ENCODE measurements at places on chromosomes 4 and X.
A peak's percentile ranks its signal among the peaks of the same experiment; 100 is the strongest.

DNA sequence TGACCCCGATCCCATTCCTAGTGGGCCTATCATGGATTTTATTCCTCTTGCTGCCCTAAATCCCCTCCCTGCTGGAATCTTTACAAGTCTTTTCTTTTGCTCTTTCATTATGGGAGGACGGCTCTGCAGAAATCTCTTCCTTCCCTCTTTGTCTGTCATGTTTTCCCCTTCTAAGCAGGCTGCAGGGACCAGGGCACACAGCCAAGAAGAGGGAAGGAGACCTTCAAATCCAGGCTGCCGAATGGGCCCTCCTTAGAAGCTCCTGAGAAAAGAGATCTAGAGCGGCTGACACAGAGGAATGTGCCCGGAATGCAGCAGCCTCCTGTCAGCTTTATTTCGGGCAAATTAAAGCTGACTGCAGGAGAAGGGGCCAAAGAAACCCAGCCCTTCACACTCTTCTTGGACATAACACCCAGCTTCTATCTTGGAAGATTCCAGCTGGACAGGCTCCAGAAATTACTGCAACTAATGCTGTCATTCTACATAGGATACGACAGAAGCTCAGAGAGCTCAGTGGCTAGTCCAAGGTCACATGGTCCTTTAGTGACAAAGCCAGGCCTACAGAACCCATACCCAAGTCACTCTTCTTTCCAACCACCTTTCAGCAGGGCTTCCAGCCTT is 187.8 kb upstream of the NHS start:
- DNase-seq: no peak

DNA sequence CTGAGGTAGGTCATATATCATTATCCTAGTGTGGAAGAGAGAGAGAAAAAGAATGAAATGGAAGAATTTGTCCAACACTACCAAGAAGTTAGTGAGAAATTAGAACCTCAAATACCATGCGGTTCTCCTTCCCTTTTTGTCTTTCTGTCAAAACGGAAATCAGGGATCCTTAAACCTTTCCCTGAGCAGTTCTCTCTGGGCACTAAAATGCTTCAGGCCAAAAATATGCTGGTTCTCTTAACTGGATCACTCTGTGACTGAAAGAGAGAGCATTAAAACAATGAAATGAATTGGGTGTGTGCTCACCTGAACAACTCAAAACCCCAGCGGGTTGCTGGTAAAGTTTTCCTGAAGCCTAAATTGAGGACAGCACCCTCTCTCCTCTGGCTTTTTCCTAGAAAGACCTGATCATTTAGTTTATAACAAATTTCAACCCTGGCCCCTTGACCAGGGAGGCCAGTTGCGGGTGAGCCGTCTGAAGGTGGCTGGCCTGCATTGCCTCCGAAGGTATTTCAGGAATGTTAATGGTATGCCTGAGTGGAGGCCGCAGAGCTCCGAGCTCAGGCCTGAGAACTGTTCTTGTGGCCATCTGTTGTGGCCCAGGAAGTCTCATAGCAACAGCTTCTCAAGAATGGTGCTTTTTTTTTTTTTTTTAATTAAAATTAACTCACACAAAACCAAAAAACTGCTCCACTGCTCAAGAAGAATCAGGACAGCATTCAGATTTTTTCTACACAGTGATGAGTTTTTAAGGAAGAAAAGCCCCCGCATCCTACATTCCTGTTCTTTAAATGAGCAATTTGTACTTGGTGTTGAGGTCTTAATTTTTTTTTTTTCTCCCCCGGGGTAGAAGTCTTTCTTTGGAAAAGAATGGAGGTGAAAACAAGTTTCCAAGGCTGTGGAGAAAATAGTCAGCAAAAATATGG is 155.1 kb downstream of the SHROOM3 start:
- DNase-seq: no peak

DNA sequence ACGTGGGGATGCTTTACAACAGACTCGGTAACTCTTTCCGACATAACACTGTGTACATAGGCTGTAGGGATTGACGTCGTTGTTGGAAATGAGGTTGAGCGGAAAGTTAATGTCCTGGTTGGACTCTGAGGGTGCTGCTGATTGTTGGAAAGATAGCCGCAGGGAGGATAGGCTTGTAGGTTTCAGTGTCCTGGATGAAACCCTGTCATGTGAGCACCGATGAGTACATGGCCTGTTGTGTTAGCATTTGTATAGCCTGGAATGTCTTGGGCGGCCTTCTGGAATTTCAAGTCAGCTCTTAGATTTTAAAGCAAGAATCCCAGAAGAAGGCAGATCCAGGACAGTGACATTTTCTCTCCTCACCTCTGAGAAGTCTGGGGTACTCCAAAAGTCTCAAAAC is 63.3 kb downstream of the TBC1D14 start:
- no peak for DNase-seq

GRCh38 chr4:94507708-94508107 is 56.0 kb downstream of the PDLIM5 start:
- DNase-seq: peak; percentile 67

- DNase-seq: no peak
Measured at GRCh38 chr4:43394976-43395375, 502.5 kb downstream of the GRXCR1 start.

DNA sequence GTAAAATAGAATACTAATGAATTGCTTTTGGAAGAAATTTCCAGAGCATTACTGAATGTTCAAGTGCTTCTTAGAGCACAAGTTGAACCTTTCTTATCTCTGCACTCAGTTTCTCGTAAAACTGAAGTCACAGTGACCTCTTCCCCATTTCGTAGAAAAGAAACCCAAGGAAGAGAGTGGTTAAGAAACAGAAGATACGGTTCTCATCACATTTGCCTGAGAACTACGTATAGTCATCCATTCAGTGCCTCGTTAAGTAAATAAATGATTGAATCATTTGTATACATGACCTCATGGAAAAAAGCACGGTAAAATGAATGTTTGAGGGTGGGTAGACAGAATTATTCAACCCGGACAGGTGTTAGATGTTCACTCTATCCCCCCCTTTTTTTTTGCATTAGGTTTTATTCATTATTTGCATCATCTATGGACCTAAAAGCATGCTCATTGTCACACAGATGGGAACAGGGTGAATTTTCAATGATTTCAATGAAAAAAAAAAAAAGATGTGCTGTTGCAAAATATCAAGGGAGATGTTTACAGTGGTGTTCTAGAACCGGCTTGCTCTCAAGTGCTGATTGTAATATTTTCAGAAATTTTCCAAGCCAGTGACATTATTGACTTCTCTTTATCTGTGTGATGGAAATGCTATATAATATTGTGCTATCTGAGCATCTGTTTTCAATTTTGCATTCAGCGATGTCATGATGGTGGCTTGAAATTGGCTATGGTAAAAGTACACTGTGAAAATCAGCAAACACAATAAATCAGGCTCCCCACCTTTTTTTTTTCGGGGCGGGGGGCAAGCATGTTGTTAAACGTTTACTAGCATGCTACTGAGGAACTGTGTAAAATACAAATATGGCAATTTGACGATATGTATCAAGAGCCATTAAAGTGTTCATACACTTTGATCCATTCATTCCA is 4.3 kb downstream of the RHOH start:
- peak; percentile 88 for DNase-seq

DNA sequence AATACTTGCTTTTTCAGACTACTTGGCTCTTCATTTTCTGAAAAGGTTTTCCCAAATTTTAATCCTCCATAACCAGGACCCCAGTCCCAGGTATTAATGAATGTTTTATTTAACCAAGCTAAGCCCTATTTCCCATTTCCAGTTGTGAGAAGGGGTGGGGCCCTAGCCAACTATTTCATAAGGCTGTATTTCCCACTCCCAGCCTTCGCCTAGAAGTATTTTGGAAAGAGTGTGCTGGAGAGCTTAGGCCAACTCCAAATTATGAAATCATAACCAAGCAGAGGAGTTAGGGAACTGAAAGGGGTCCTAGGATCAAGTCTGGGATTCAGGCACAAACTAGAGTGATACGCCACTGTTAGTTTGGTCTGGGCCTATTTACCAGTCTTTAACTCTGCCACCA is 148.4 kb upstream of the GPC4 start:
- no peak for DNase-seq

GRCh38 chr4:119629142-119629471 is 503 bp upstream of the PDE5A start:
- DNase-seq: no peak

All from activated CD4-positive, alpha-beta T cell treated with anti-CD3 and anti-CD28 coated beads, Interleukin-10, Interleukin-2, amounts not matched to agents 100 ng/mL and 50 ng/mL, durations not matched to agents 16 hours and 8 hours (primary cell).